ENCODE measurements at places on chromosomes 6 and 20.

GRCh38 chr20:8306937-8307336, 174.9 kb downstream of the PLCB1 start:
- no peak for DNase-seq

DNA sequence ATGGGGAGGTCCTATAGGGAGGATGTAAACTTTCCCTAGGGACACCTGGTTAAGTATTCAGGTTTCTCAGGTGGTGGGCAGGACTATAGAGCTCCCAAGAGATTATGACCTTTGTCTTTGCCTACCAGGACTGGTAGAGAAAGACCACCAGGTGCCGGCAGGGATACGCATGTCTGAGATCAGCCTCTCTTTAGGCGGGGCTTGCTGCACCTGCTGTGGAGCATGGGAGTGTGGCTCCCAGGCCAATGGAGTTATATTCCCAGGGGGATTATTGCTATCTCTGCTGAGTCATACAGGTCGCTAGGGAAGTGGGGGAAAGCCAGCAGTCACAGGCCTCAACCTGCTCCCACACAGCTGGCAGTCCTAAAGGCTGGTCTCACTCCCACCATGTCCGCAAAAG, 280.5 kb upstream of the MMS22L start:
- no peak for DNase-seq

DNA sequence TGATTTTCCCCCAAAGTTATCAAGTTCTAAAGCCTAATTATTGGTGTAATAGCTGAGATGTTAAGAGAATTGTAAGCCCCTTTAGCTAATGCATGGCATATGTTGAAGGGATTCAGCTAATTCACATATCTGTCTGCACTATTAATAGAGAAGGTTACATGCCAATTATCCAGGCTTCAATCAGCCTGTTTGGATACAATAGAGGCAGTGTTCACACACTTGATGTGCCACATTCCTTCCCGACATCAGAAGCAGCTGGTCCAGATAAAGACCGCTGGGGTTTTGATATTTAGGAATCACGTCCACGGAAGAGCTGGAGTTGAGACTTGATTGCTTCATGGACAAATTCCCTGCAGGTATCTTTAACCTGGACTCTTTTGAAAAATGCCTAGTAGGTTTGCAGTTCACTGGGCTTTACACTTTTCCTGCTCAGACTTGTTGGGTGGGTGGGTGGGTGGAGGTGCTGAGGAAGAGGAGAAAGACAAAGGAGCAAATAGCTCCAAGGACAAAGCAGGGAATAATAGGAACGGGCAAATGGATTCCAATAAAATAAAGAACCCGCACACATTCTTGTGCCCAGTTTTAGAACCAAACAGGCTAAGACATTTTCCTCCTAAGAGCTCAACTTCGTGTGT, 142.6 kb upstream of the ZNF217 start:
- no peak for DNase-seq

- DNase-seq = no peak
Observed at GRCh38 chr6:96450082-96450769, 71.4 kb upstream of the UFL1 start.

DNA sequence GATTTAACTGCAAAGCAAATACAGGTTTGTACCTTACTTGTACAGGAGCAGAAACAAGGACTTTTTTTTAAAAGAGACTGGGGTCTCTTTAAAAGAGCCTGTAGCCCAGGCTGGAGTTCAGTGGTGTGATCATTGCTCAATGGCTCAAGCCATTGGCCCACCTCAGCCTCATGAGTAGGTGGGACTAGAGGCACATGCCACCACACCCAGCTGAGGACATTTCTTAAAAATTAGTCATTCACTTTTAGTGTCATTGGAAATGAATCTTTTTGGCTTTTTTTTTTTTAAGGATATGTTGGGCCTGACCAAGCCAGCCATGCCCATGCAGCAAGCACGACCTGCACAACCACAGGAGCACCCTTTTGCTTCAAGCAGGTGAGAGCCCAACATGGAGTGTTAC, 16.9 kb downstream of the SEC23B start:
- DNase-seq = no peak

- no peak for DNase-seq
Observed at GRCh38 chr20:60822699-60823607, 429.1 kb upstream of the CDH4 start.

DNA sequence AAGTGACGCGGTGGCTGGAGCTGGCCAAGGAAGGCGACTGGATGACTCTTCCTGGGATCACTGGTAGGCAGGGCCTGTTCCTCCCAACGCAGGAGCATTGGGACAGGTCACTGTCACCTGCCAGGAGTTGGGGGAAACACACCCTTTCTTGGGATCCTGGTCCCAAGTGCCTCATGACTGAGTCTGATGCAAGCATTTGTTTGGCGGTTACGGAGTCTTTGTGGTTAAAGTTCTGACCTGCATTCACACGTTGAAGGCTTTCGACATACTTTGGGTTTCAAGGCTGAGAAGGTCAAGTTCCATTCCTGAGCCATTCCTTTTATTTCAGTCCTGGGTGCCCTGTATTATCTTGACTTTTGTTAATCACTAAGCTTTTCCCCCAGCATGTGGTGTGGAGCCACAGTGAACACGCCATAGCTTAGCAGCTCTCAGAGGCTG, 6.0 kb downstream of the PNLDC1 start:
- DNase-seq = no peak

- DNase-seq = no peak
Observed at GRCh38 chr6:143115728-143116127, 55.0 kb downstream of the AIG1 start.

DNA sequence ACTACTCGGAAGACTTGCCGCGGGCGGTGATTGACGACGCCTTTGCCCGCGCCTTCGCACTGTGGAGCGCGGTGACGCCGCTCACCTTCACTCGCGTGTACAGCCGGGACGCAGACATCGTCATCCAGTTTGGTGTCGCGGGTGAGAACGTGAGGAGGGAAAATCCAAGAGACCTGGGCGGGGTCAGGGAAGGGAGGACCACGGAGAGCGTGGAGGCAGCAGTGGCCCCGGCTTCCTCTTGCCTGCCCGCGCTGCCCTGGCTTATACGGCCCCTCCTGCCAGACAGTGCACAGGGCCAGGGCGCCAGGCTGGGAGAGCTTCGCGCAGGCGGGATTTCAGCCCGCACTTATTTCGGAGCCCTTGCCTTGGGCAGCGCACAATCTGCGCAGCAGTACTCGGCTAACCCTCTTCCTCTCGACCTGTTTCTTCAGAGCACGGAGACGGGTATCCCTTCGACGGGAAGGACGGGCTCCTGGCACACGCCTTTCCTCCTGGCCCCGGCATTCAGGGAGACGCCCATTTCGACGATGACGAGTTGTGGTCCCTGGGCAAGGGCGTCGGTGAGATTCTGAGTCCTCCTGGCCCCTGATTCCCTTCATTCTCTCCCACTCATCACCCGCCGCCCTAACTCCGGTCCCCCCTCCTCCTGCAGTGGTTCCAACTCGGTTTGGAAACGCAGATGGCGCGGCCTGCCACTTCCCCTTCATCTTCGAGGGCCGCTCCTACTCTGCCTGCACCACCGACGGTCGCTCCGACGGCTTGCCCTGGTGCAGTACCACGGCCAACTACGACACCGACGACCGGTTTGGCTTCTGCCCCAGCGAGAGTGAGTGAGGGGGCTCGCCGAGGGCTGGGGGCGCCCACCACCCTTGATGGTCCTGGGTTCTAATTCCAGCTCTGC, 2.0 kb downstream of the MMP9 start:
- DNase-seq = no peak
